ENCODE measurements at places on chromosomes 6 and 20.

GRCh38 chr6:147643341-147644200 lies 135.1 kb downstream of the SAMD5 start:
- DNase-seq, result no peak

DNA sequence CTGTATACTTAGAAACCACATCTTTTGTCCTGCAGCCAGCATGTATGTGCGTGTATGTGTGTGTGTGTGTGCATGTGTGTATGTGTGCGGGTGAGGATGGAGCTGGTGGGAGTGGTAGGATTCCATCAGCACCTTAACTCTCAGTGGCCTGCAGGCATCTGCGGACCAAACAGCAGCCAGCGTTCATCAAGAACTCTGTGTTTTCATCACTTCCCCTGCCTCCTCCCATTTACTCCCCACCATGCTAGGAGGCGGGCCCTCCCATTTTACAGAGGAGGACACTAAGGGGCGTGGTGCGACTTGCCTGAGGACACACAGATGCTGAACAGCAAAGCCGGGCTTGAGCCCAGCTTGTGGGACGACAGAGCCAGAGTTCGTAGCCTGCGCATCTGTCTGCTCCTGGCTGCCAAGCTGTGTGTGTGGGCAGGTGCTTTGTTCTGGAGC lies 8.9 kb downstream of the VSTM2L start:
- no peak for DNase-seq

DNA sequence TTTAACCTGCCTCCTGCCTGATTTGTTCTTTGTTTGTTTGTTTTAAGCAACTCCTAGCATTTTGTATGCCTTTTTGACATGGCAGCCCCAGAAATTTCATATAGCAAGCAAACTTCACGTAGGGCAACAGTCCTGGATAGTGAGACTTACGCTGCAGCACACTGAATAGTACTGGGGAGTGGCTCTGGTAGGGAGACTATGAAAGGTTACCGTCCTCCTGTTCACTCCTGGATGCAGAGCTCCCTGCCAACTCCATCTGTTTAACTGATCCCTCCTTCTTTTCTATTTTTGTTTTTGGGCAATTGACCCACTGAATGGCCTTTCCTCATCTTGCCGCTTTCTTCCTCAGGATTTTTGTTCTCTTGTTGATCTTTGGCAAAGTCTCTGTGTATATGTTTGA lies 44.5 kb upstream of the BMP6 start:
- DNase-seq, result no peak

DNA sequence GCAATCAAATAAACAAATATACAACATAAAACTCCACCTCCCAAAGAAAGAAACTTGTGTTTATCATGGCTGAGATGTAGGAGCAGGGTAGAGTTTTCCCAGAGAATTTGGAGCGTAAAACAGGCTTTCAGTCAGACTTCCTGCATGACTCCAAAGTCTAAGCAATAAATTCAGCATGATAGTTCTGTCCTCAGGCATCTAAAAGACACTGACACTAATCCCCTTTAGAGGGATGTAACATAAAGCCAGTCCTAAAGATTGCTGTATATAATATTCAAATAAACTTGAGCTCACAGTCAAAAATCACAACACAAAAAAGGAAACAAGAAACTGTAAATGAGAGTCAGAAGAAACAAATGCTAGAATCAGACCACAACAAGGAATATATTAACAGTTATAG lies 234.4 kb downstream of the CENPW start:
- DNase-seq, result peak; percentile 1

- no peak for DNase-seq
Measured at GRCh38 chr6:3768502-3768901, 17.0 kb upstream of the PXDC1 start.

GRCh38 chr6:123503619-123504018 lies 133.1 kb downstream of the TRDN start:
- no peak for DNase-seq

GRCh38 chr6:100806296-100806695 lies 74.8 kb downstream of the ASCC3 start:
- DNase-seq, result peak; percentile 3

GRCh38 chr20:4008026-4008413 lies 7.3 kb downstream of the RNF24 start:
- DNase-seq, result no peak

DNA sequence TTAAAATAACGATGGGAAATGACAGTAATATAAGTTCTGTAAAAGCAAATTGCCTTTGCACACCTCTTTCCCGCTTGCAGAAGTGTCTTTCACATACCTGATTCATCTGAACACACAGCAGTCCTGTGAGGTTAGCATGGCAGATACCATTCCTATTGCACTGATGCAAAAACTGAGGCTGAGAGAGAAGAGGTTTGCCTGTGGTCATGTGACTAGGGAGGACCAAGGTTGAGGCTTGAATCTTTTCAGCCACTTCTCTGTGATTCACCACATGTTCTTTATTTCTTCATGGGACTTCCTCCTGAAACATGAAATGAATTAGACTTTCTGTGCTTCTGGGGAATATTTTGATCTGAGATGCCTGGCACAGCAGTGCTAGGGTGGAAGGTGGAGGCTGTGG lies 92.9 kb downstream of the VEGFA start:
- no peak for DNase-seq

DNA sequence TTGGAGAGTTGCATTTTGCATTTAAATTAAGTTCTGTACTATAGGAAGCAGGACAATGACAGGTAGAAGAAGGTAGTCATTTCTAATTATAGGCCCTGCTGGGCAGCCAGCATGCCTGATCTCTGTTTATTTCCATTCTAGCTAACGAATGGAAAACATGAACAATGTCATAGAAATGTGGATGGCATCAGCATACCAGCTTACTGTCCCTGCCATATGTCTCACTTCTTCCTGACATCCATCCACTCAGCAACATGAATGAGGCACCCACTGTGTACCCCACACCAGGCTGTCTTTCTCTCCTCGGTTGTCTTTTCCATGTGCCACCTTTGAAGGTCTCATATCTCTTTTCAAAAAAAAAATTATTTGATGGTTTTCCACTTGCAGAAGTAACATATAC lies 11.1 kb downstream of the ADTRP start:
- DNase-seq, result peak; percentile 46

DNA sequence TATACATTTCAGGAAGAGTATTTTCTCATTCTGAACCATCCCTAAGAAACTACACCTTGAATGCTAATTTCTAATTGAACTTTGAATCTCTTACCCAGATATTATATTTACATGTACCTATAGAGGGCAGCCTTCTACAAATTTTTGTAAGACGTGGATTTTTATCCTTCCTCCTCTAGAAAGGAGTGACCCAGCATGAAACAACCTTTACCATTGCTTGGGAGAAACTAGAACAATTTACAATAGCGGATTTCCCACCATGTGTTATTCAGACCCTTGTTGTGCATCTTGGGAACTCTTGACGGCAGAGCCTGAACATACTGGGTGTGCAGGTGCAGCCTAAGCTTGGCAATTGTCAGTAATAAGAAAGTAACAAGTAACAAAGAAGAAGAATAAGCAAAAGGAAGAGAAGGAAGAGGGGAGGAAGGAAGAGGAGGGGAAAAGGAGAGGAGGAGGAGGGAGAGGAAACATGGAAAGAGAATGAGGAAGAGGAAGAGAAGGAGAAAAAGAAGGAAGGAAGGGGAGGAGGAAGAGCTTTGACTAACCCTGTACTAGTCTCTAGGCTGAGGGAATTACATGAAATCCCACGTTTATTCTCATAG lies 10.8 kb upstream of the TAAR1 start:
- peak; percentile 56 for DNase-seq

DNA sequence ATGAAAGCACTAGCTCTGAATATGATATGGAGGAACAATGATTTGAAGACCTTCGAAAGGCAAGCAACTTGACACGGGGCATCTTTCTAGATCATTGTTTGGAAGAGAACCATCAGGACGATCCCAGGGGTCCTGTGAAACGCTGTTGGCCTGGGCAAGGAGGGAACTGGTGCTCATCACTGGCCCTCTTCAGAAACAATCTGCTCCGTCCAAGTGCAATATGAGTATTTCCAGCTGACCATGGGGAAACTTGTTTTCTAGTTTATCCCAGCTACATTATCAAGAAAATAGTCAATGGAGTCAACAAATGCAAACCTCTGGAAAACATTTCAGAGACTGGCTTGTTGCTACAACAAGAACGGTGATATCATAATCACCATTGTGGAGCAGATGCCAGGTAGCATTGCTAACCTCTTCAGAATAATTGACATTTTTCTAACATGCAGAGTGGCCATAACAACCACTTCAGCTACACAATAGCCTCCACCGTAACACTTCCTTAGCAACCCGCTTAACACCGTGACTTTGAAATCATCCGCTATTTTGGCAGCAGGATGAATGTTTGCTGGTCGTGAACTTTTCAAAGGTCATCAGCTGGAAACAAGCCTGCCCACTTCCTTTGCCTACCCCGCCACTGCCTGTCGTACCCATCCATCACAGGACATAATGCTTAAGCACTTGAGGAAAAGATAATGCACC lies 112.0 kb upstream of the PDE10A start:
- DNase-seq, result peak; percentile 18

GRCh38 chr6:136034422-136034821 lies 182.9 kb downstream of the PDE7B start:
- no peak for DNase-seq

GRCh38 chr20:63641146-63641791 lies 12.0 kb downstream of the STMN3 start:
- peak; percentile 60 for DNase-seq

DNA sequence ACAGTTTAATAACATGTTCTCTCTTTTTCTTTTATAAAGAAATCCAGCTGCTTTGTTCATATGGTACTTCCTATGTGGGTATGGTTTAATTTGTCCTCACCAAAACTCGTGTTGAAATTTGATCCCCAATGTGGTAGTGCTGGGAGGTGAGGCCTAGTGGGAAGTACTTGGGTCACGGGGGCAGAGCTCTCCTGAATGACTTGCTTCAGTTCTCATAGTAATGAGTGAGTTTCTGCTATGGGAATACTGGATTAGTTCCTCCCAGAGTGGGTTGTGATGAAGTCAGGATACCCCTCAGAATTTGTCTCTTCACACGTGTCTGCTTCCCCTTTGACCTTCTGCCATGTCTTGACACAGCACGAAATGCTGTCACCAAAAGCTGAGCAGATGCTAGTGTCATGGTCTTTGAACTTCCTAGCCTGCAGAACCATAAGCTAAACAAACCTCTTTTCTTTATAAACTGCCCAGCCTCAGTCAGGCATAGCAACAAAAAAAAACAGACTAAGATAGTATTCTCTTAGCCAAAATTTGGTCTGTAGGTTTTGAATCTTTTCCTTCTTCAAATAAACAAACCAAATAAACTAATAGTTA lies 87.8 kb upstream of the HS3ST5 start:
- peak; percentile 3 for DNase-seq
